ENCODE measurements at places on chromosomes 12 and 14.

DNA sequence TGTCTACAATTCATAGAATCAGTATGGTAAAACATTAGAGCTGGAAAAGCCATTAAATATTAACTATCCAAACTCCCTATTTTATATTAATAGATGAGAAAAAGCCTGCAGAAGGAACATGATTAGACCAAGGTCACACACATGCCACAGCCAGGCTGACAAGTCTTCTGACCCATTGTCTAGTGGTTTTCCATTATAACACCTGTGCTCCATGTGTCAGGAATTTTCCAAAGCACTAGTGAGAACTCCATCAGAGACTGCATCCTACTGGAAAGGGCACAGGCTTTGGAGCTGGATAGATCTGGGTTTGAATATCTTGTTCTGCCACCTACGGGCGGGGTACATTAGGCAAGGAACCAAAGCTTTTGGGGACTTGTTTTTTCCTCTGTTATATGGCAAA, 325.5 kb downstream of the RAD51B start:
- no peak for DNase-seq

DNA sequence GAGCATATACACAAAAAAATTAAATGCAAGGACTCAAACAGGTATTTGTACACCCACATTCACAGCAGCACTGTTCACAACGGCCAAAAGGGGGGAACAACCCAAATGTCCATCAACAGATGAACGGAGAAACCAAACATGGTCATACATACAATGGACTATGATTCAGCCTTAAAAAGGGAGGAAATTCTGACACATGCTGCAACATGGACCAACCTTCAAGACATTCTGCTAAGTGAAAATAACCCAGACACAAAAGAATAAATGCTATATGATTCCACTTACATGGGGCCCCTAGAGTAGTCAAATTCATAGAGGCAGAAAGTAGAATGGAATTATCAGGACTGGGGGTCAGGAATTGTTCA, 29.5 kb downstream of the ACTN1 start:
- DNase-seq, result no peak

DNA sequence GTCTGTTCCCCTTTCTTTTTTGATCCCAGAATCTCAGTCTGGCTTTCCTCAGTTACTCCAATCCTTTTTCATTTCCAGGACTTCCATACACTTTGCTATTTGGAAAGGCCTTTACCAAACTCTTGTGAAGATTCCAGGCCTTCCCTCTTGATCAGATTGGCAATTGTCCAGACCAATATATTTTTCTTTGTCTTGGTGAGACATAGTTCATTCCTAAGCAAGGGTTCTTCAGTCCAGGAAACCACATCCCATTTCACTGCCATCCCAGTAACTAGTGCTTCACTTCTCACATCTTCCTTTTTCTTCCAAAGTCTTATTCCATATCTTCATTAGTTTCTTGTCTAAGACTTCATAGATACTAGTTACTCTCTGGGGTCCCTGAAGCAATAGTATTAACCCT, 2.1 kb upstream of the PTPRQ start:
- no peak for DNase-seq

- no peak for DNase-seq
These were observed 58.3 kb upstream of the FRMD6 start for GRCh38 chr14:51593397-51593796.

DNA sequence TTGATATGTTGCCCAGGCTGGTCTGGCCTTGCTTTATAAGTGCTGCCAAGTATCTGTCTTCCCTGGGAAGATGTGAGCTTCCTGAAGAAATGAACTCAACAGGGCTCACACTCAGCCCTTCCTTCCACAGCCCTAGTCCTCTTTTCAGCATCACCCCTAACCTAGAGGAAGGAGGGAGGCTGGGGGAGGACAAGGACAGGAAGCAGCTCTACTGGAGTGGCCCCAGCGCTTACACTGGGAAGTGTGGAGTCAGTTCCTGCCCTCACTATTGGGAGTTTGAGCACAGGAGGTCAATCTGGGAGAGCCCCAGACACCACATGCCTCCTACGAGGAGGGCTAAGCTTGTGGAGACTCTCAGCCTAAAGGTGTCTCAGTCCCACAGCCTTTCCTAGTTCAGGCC, 16.8 kb downstream of the GALNT6 start:
- no peak for DNase-seq

DNA sequence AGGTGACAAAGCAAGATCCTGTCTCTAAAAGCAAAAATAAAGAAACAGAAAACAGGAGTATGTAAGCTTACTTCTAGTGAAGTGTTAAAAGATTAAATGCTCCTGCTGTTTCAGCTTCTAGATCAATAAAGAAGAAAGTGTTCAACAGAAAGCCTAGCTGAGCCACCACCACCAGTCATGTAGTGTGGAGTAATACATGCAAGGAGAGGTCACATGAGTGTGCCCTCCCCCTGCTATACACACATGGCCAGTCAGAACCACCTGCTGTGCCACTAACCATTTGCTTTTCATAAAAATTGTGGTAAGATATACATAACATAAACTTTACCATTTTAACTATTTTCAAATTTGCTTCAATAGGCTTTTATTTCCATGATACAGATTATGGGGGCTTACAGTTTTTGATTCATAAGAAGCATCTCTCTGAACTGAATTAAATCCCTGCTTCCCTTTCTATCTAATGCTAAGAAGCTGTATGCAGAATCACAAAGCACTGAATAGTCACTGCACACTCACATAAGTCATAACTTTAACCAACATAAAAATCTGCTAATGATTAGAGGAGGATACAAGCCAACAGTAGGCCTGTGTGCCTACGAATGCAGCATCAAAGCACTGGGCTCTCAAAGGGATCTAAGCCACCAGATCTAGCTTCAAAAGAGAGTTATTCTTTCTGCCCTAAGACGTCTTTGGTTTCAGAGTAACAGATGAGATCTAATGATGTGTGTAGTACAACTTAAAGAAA, 515.5 kb downstream of the C12orf50 start:
- DNase-seq, result no peak

Data from stimulated activated CD4-positive, alpha-beta T cell treated with anti-CD3 and anti-CD28 coated beads, Interleukin-12 subunit alpha, Interleukin-12 subunit beta, amount 100 ng/mL, for 24 hours (primary cell).